Myocyte (in vitro differentiated cells): ENCODE measurements at places on chromosomes 1 and 21. TPM values are rescaled to one million over a fixed set of nuclear protein-coding genes. Genes with fewer than 3 reads are reported as not detected.
A peak's percentile ranks its signal among the peaks of the same experiment; 100 is the strongest.

Gene RNF186
- not detected in 2 replicates for total RNA-seq

Gene PLPPR4
- total RNA-seq, result 2.1 and 3.1 TPM in 2 replicates

Gene KCNA3
- not detected in 2 replicates for total RNA-seq

Gene OPRD1
- total RNA-seq, result not detected in 2 replicates

Gene EPHA10
- not detected in 2 replicates for total RNA-seq

Gene USP24
- total RNA-seq, result 24.9 and 56.7 TPM in 2 replicates

Gene MPZ
- 1.7 and 2.8 TPM in 2 replicates for total RNA-seq

- no peak for DNase-seq
Measured at GRCh38 chr1:233679030-233679429, 65.1 kb downstream of the KCNK1 start.

DNA sequence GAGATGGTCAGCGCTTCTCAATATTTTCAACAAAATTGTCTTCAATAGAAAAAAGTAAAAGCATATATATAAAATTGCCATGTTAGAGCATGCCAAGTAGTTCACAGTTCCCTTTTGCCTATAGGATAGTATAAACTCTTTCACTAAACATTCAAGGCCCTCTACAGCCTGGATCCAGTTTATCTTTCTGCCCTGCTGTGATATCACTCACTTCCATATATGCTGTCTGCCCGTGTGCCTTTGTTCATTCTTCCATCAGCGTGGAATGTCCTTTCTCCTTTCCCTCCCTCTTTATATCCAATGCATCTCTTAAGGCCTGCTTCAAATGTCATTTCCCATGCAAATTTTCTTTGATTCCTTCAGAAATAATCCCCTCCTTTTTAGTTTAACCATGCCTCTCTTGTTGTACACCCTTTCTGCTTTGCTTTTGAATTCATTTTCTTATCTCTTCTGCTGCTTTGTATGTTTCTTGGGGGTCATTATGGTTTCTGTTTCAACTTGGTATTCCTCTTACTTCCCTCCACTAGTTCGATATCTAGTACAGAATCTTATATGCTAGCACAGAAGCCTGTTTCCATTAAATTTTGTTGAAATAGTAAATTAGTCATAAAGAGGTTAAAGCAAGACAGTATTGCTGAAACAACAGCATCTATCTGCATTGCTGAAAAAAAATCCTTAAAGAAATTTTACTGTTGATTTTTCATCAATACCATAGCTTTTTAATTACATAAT, 44.7 kb downstream of the XCL2 start:
- DNase-seq, result no peak

DNA sequence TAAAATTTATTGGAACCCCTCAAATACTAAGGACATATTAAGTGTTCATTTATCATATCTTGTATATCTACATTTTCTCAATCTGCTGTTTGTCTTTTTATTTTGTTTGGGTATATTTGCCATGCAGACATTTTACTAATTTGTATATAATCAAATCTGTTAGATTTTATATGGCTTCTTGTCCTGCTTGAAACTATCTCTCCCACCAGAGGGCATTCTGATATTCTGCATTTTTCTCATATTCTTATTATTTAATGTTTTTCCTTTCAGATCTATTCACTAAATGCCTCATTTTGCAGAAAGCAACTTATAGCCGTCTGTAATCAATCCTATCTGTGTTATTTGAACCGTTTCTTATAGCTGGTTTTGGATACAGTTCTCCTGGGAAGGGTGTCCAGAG, 745.5 kb downstream of the LRRIQ3 start:
- DNase-seq, result no peak

GRCh38 chr21:39874759-39875158, 7.5 kb downstream of the PCP4 start:
- DNase-seq, result no peak

DNA sequence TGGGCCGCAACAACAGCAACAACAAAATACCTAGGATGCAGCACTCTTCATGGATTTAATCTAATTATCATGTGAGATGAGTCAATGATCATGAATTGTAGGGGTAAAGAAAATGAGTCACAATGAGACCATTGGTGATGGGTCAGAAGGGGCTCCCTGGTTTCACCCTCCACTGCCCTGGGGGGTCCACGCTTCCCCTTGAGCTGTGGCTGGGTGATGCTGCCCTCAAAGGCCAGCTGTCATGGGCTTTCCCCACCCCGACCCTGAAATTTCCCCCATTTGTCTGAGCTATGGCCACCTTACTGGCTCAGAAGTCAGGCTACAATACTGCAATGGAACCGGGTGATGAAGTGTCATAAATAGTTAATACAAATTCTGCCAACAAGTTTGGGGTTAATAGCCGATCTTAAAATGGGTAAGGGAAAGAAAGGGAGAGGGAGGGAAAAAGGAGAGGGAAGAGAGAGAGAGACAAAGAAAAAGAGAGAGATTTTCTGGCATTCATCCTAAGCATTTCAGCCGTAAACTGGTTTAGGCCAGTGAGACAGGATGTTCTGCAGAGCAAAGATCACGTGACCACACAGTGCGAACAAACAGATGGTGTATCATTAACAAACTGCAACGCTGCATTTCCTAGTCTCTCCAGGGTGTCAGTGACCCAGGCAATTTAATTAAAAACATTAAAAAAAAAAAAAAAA, 143.4 kb upstream of the ERRFI1 start:
- peak; percentile 91 for DNase-seq

DNA sequence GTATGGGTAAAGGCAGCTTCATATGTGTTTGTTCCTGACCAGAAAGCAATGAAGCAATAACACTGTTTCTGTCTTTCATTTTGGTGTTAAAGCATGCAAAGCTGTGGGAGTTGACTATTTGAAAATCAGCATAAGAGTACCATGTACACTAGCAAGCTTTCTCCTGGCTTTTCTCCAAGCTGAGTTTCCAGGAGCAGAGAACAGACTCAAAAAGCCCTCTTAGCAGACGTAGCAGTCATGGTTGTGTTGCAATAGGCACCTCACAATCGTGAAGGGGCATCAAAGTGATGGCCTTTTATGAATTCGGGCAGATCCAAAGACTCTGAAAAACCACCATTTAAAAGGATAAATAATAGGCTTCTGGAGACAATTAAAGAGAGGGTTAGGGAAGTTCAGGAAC, 159.7 kb downstream of the PTGER3 start:
- no peak for DNase-seq

DNA sequence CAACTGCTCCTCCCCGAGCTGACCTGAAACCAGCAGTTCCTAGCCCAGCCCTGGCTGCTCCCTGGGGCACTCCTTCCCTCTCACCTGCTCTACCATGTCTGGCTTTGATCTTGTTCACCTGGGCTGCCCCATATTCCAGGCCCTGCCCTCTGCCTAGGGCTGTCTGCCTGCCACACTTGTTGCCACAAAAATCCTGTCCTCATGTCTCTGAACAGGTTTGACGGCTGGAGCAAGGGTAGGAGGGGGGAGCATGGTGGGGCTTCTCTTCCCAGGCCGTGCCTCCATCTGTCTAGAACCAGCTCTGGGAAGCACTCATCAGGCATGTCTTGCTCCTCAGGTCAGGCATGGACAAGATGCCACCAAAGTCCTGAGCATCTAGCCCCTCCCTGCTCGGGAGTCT, 44.3 kb upstream of the WNT2B start:
- no peak for DNase-seq

DNA sequence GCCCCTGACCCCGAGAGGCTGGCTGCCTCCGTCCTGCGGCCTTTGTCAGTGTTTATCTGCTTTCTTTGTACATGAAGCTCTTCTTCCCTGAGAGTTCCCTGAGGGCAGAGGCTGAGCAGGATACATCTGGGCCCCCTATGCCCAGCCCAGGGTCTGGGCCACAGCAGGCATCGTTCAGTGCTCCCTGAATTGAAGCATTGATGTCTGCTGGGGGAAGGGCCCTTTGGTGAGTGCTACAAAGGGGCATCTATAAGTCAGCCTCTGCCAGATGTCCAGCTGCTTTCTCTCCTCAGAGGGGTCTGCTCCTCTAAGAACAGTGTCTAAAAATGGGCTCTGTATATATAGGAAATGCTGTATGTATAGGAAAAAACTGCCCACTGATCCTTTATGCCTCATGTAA, 2.1 kb downstream of the HEYL start:
- DNase-seq, result no peak

GRCh38 chr21:34736116-34736874, 67.5 kb downstream of the CLIC6 start:
- no peak for DNase-seq

DNA sequence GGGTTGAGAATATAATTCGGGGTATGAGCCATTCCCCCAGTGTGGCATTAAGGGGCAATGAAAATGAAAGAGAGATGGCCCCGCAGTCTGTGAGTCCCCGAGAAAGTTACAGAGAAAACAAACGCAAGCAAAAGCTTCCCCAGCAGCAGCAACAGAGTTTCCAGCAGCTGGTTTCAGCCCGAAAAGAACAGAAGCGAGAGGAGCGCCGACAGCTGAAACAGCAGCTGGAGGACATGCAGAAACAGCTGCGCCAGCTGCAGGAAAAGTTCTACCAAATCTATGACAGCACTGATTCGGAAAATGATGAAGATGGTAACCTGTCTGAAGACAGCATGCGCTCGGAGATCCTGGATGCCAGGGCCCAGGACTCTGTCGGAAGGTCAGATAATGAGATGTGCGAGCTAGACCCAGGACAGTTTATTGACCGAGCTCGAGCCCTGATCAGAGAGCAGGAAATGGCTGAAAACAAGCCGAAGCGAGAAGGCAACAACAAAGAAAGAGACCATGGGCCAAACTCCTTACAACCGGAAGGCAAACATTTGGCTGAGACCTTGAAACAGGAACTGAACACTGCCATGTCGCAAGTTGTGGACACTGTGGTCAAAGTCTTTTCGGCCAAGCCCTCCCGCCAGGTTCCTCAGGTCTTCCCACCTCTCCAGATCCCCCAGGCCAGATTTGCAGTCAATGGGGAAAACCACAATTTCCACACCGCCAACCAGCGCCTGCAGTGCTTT, 9.4 kb downstream of the PROX1 start:
- peak; percentile 78 for DNase-seq
